ENCODE measurements at places on chromosomes 7 and 10.

DNA sequence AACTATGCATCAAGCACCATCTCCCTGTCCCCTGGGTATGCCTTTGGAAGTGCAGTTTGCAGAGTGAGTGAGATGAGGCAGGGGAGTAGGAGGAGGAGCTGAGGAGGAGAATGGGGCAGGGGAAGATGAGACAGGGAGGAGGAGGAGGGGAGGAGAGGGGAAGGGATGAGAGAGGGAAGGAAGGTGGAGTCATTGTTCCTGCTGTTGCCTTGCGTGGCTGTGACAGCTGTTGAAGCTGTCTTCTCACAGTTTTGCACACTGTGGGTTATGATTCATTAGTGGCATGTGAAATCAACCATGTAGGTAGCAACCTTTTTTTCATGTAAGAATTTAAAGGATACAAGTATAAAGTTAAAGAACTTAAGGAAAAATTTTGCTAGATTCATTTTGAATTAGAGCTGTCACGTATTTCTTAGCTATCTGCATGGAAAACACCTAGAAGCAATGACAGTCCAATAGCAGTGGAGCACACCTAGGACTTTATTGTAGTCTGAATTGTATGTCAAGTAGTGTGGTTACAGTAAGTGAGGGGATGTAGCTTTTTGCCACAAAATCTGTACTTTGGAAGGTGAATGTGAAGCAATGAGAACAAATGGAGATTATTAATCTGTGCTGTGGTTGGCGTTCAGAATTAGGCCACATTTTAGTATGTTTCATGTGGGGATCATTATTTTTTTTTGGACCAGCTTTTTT lies 21.7 kb downstream of the CCM2 start:
- no peak for DNase-seq

- no peak for DNase-seq
Measured at GRCh38 chr7:30433506-30433905, 45.1 kb downstream of the NOD1 start.

- DNase-seq, result no peak
Measured at GRCh38 chr10:62433181-62433692, 59.1 kb downstream of the ZNF365 start.

DNA sequence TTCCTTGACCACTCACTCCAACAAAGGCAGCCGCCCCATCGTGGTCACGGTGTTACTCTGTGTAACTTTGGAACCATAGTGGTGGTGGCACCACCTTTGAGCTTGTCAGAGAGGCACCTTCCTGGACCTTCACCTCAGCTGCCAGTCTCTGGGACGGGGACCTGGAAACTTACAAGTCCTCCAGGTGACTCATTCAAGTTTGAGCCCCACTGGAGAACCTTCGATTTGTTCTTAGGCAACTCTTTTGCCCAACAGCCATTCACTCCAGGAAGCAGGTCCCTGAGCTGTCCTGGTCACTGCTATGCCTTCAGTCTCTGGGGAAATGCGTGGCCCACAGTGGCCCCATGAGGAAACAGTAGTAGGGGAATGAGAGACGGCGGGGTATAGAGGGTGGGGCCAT lies 17.2 kb downstream of the STX1A start:
- DNase-seq, result no peak

DNA sequence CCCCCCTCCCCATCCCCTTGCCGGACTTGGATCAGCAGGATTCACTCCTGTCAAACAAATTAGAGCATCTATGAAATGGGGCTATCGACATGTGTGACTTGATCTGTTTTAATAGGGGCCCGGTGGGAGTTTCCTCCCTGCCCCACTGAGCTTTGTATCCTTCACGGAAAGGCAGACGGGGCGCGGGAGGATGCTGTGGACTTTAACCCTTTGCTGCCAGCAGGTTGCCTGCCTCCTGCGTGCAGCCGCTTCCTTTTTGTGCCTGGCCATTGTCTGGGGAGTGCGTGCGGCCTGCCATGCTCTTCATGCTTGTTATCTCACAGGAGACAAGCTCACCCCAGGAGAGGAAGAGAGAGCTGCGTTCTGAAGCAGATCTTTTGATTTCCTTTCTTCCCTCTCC lies 512.8 kb upstream of the GALNT17 start:
- no peak for DNase-seq

DNA sequence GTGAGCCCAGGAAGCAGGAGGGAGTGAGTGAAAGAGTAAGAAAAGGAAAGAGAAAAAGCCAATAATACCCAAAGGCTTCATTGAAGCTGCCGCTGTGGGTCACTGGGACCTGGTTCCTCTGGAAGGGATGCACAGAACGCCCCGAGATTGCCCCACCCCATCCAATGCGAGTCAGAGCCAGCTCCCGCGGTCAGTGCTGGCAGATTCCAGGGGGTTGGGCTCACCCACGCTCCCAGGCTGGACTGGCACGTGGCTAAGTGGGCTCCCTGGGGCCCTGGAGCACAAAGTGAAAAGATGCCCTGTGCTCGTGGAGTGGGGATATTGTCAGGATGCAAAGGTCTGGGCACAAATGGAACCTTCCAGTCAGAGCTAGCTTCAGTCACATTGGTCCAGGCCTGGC lies 117.0 kb downstream of the OAT start:
- no peak for DNase-seq

DNA sequence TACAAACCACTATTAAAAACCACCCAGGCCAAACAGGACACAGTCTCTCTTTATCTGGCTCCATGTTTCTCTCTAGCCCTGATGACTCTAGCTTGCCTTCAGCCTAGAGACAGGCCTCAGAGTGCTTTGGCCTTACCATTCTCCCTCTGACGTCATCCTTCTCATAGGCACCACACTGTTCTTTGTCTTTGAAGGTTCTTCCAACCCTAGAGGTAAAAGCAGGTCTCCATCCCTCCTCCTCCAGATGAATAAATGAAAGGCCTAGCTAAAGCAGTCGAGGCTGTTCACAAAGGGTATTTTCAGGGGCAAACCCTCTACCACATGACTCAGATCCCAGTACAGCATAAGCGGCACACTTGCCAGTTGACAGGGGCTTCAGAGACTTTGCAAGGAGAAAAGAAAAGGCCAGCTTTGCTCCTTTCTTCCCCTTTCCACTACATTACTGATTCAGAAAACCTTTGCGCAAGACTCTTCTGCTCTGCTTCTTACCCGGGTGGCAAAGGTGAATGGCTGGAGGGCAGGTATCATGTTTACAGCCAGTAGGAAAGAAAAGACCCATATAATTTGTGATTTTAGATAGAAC lies 14.8 kb downstream of the NFE2L3 start:
- no peak for DNase-seq

GRCh38 chr7:104363355-104363754 lies 35.0 kb downstream of the LHFPL3 start:
- DNase-seq, result no peak

DNA sequence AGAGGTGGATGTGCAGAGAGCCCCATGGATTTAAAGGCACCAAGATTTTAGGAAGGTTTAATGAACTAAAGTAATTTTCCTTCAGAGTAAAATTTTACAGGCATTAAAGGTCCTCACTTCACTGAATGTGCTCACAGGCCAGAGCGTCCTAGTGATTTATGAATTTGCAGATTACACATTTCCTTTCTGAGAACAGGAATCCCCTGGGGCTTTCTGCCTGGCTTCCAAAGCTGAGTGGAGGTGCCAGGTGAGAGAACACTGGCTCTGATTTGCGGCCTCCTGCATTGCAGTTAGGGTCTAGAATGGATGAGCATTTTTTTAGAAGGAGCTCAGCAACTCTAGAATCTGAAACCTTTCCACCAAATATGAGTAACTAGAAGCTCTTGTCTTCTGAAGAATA lies 194.3 kb downstream of the SORCS3 start:
- DNase-seq, result no peak

DNA sequence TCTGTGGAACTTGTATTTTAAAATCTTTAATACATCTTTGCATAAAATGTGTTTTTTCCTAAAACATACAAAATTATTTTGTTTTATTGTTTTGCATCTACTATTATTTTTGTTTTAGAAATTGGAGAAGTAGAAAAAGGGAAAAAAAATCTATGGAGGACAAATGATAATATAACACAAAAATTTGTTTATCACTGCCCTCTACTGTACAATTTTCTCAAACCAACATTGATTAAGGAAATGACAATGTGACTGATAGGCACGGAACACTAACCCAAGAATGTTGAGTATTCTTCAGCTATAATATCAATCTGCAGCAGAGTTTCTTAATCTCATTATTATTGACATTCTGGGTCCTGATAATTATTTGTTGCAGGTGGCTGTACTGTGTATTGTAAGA lies 9.5 kb upstream of the ING3 start:
- DNase-seq, result peak; percentile 36

- no peak for DNase-seq
Measured at GRCh38 chr7:88281749-88282148, 24.9 kb downstream of the STEAP4 start.

DNA sequence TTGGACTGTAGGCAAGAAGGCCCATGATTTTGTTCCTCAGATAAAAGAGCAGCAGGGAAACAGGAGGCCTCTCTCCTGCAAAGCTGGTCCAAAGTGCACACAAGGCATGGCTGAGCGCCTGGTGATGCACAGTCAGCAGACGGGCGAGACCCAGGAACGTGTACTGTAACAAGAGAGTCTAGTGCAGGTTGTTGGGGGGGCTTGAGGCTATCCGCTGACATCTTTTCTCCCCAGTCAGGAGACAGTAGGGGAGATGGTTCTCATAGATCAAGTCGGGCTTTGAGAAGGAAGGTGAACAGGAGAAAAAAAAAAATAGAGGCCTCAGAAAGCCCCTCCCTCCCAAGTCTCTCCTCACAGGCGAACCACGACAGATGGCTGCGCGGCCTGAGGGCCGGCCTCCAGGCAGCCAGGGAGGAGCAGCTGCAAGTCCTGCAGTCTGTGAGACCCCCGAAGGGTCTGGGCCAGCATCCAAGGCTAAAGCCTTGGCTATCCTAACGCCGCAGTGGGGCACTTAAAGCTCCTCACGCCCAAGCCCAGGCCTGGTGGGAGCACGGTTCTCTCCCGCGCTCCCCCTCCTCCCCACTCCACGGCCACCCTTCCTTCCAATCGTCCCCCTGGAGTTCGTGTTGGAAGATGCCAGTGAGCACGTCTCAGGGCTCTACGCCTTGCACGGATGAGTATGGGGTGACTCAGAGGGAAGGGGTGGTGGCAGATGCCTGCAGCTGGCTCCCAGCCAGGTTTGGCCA lies 68.3 kb downstream of the PRKAG2 start:
- no peak for DNase-seq

DNA sequence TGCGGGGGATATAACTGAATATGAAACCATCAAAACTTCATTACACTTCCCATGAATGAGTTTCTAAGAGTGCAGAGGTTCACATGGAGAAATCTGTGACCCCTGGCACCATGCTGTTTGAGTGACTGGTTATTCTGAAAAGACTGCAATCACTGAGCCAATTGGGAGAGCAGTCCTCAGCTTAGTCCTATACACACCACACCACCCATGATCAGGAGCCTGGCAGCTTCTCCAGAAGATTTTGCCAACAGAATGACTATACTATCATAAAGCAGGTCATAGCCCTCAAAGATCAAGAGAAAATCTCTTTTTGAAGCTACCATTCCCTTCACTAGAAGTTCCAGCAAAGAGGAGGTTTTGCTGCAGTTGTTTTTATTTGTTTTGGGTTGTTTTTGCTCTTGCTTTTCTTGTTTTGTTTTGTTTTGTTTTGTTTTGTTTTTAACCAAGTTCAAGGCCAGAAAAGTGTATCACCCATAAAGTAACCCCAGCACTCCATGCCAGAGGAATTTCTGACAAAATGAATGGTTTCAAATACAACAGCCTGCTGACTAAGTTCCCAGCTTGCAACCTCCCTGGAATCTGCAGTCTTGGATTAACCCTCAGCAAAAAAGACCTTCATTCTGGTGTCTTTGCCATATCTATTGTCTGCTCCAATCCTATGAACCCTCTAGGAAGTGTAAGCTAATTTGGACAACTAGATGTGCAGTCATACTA lies 19.7 kb upstream of the HGF start:
- DNase-seq, result no peak

- no peak for DNase-seq
Measured at GRCh38 chr10:35356725-35357092, 20.4 kb downstream of the CCNY start.

DNA sequence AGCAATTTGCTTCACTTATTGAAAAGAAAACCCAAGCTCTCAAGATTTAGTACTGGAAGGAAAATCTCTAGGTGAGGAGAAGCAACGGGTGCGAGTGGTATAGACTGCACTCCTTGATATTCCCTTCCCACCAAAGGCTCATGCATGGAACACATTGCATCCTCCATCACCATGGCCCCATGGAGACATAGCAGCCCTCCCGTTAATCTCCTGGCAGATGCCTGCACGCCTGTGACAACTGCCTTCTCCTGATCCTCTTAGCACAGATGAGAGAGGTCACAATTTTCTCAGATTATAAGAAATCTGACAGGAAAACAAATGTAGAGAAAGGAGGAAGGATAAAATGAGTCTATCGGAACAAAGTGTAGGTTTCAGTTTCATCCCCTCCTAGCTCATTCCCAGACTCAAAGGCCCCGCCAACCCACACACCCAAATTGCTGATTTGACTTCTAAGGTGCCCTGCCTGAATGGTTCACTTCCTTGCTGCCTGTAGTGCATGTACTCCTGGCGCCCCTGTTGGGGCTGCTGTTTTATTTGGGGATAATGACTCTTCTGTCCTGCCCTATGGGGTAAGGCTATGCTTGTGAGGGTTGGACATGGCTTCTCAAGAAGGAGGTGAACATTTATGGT lies 50.0 kb downstream of the PLXNA4 start:
- no peak for DNase-seq

- DNase-seq, result no peak
Measured at GRCh38 chr7:117076426-117076943, 123.2 kb downstream of the ST7 start.

All from B cell (primary cell).